ENCODE measurements at places on chromosomes 5 and 9.

- no peak for DNase-seq
Observed at GRCh38 chr9:81787747-81788632, 98.6 kb upstream of the TLE1 start.

DNA sequence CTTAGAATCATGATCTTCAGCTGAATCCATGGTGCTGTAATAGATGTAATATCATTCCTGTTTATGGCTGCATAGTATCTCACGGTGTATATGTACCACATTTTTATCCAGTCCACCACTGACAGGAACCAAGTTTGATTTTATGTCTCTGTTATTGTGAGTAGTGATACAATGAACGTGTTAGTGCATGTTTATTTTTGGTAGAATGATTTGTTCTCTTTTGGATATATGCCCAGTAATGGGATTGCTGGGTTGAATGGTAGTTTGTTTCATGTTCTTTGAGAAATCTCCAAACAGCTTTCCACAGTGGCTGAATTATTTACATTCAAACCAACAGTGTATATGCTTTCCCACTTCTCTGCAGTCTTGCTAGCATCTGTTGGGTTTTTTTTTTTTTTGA, 175.1 kb upstream of the CDH10 start:
- DNase-seq: no peak

- no peak for DNase-seq
Observed at GRCh38 chr5:163190283-163190682, 247.1 kb upstream of the CCNG1 start.

DNA sequence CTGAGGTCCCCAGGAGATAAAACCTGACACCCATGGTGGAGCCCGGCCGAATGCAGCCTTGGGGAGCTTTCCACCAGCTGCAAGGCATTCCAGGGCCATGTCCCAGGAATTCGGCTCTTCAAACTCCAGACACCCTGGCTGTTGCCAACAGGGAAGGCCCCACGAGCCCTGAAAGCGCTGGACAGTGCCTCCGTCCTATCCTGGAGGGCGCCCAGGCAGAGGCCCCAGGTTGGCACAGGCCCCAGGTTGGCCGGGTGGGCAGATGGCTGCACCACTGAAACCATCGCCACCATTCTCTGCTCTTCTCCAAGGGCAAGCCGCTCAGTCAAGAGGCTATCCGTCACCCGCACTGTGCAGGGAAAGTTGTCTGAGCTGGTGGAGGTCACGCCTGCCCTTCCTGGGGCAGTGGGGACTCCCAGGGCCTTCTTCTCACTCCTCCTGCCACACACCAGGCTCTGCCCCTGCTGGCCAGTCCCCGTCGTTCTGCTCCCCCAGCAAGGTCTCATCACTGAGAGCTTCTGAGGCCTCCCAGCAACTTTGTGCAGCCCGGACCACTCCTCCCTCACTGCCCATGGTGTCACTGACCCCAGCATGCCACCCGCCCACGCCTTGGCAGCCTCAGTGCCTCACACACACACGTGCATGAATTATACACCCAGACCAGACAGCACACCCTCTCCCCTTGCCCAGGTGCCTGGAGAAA, 21.2 kb downstream of the SLC6A3 start:
- DNase-seq: no peak

- no peak for DNase-seq
Observed at GRCh38 chr9:68925175-68925574, 88.7 kb downstream of the PRKACG start.

DNA sequence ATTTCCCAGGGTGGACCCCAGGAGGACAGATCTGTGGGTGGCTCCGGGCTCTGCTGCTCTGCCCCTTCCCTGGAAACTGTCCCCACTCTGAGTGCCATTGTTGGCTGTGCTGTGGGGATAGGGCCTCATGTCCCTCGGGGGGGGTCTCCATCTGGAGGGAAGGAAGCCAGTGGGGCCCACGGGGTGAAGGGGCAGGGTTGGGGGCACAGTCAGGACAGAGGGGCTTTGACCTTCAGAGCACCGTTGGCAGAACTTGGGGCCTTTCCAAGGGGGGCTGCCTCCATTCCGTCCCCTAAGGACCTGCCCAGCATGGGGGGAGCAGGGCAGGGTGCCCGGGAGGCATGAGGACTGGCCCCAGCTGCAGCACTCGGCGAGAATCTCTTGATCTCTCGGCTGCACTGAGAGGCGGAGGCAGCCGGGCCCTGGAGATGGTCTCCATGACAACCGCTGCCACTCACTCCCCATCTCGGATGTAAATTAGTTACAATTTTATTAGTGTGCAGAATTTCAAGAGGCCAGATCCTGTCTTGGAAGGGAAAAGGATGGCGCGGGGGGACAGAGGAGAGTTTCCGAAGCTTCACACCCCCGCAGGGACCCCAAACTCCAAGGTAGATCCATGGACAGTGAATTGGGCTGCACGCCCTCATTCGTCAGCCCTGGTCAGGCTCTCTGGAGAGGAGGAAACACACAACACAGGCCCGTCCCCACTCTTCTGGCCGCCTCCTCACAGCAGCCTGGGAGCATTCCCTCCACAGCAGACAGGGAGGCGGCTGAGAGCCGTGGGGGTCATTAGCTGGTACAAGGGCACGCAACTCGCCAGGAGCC, 216.2 kb upstream of the IER5L start:
- no peak for DNase-seq

GRCh38 chr5:97042996-97043395, 99.4 kb downstream of the LIX1 start:
- DNase-seq: no peak

GRCh38 chr5:117487556-117487955, 912.9 kb upstream of the SEMA6A start:
- no peak for DNase-seq

GRCh38 chr5:92662741-92663140, 918.3 kb downstream of the NR2F1-AS1 start:
- no peak for DNase-seq

DNA sequence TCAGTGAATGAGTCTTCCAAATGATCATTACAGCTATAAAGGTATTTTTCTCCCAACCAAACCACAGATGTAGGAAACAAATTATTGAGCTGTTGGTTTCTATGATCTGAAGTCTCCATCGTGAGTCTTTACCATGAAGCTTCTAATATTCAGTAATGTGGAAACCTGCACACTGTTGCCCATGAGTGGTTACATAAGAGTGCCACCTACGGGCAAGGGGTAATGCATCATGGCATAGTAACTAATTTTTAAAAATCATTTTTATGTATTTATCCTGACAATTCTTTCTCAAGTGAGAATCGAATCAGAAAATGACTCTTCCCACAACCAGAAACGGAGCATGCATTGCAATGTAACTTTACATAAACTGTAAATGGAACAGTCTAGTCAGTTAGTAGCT, 282.5 kb upstream of the SMARCA2 start:
- DNase-seq: no peak
